ENCODE measurements at places on chromosomes 6 and 20.

DNA sequence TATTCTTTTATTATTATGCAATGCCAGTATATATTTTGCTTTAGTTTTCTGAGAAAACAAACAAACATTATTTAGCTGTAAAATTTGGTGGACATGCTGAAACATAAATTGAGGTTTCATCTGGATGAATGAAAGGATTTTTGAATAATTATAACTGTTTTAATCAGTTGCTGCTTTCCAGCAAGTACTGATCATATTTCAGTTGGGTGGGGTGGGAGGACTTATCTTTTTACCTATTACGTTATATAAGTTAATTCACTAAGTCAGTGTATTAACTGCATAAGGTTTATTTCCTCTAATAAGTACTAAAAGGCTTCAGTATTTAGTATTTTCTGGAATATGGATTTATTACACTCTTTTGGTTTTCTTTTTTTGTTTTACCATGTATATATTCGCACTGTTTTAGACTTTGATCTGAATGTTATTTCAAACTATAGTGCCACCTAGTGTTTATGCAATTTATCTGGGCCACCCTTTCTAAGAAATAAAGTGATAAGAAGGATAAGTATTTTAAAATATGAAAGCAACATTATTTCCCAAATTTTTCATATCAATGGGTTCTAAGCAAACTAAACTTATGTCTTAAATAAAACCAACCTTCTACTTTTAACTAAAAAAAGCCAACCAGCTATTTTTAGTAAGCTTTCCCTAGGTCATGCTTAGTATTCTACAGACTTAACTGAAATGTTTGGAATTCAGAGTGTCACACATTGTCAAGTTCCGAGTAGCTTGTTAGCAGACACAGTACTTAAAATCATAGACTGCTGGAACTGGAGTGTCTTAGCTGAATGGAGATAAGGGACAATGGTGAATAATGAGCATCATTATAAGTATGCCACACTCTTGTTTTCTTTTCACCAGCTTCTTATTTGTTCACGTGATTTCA is 105.4 kb upstream of the MCHR2 start:
- peak; percentile 5 for DNase-seq

GRCh38 chr6:16676978-16677377 is 84.3 kb downstream of the ATXN1 start:
- DNase-seq = no peak

DNA sequence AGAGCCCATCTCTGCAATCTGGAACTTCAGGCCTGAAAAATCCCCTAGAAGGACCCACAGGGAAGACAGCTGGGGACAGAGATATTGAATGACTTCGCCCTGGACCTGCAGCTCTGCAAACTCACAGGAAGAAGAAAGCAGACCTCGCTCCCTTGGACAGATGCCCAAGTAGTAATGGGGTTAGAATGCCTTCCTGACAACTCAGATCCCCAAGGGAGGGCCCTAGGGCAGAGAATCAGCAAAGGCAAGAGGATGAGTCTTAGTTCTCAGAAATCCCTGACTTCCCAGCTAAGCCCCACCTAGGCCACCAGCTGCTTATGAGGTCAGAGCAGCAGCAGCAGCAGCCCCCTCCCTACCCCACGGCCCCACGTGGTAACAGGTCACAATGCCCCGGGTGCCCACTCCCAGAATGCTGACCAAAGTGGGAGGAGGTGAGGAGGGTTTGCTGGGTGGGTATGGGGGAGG is at the start of gene C20orf141:
Gene C20orf141 (plus strand): TSS at position 401 of the 465 bp plus-strand sequence. CDS start 198 bp downstream, outside the sequence.
- no peak for DNase-seq

DNA sequence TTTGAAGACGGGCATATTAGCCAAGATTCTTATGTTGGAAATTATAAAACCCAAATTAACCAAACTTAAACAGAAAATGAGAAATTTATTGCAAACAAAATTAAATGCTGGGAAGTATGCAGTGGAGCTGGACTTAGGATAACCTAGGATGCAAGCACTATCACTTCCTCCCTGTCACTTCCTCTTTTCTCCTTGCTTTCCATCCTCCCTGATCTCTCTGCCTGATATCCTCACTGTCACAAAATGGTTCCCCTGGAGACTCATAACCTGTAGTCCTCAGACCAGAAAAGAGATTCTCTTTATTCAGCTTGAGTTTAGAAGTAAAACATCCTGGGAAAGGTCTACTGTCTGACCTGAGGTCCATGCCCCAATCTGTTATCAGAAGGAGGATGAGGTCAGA is 7.4 kb upstream of the KLHL32 start:
- DNase-seq = no peak

DNA sequence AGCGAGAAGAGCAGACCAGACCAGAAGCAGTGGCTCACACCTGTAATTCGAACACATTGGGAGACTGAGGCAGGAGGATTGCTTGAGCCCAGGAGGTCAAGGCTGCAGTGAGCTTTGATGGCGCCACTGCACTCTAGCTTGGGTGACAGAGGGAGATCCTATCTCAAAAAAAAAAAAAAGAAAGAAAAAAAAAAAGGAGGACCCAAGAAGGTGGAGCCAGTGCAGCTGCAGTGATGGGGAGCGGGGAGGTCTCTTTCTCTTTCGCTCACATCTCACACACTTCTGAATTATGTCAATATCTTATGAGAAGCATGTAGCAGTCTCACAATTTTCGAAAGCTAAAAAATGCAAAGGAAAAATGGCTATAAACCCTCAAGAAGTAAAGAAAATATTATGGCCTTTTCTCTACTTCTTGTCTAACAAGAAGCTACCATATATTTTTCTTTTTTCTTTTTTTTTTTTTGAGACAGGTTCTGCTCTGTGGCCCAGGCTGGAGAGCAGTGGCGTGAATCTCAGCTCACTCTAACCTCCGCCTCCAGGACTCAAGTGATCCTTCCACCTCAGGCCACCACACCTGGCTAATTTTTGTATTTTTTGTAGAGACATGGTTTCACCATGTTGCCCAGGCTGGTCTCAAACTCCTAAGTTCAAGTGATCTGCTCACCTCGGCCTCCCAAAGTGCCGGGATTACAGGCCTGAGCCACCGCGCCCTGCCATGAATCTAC is 3.8 kb upstream of the SPO11 start:
- DNase-seq = no peak

DNA sequence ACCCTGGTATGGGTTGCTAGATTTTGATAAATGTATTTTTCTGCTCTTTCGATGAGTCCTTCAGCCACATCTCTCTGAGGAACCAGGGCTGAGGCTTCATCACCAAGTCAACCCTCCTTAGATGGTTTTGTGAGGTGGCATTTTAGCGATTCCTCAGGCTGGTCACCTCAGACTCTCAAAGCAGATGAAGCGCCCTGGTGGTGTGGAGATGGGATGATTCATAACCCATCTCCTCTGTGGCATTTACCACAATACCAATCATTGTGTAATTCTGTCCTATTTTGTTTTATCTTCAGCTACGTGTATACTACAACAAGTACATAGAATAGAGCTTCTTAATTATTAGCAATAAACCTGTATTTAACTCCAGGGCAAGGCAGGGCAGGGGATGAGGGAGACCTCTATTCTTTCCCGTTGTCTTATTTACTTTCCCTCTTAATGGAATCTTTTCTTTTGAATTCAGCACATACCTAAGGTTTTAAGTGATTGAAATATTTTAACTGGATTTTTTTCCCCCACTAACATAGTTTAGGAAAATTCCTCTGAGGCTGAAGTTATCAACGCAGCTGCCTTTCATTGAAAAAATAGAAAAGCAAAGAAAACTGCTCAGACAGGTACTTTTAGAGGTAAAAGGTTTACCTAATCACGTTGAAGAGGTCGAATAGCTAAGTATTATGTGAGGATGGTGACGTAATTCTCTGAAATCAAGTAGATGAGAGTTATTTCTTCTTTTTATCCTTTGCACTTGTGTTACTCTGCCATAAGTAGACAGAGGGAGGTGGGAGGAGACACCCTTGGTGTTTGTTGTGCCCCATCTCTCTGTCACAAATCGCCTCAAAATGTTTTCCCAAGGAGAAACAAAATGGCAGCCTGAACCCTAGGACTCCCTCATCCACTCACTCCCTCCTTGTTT is 57.4 kb upstream of the EDN3 start:
- no peak for DNase-seq

DNA sequence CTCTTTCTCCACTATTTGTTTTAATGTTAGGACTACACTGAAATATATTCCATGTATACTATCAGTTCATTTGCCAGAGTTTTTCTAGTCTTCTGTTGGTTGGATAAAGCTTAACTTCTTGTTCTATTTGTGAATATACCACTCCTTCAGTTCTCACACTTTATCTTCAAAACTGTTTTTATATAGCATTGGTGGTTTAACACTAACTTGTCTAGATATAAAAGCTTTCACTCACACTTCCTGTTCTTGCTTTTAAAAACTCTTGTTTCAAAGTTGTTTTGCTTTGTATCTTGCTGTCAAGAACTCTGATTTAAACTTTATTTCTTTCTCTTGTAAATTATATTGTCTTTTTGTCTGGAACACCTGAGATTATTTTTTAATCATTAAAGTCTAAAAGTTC is 226.8 kb upstream of the TENT5A start:
- DNase-seq = no peak

GRCh38 chr20:22925613-22925983 is 109.5 kb upstream of the SSTR4 start:
- DNase-seq = no peak

GRCh38 chr6:159687341-159687740 is 5.7 kb downstream of the SOD2 start:
- no peak for DNase-seq

DNA sequence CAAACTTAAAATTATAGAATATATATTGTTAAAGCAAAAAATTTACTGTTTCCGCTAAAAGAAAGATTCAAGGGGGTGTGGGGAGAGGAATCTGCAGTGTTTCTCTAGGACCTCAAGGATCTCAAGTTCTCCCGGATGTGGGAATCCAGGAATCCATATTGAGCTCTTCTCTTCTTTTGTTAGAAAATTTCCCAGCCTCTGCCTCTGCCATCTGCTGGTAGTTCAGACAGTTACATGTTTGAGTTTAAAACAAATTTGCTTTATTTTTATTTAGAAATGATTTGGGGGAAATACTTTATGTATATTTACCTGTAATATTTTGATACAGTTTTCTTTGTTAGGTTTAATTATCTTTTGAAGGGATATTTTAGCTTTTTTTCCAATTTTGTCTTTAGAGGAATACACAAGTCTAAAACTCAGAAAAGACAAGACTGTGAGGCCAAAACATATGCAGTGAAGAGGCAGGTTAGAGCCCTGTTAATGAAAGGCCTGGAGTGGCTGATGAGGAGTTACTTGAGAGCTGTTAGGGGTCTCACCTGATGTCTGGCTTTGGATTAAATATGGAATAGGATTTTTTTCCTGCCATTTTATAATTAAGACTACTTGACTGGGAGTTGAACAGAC is 268.8 kb downstream of the ARID1B start:
- no peak for DNase-seq

- DNase-seq = no peak
Measured at GRCh38 chr6:163661272-163661671, 246.8 kb downstream of the QKI start.

DNA sequence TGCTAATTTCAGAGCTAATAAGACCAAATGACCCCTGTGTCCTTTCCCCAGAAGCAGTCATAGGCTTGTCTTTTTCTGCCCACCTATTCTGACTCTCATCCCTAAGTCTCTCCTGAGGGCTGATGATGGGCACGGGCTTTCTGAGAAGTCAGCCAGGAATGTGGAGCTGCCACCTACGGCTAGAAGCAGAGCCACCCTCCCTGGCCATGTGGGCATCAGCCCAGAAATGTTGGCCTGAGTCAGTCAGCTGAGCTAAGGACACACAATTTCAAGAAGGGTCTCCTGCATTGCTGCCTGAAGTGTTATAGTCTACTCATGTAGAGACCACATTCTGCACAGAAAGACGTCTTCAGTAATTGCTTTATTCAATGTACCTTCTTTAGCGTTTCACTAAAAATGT is 17.1 kb downstream of the MYLIP start:
- no peak for DNase-seq

GRCh38 chr20:25083141-25083772 is 1.3 kb upstream of the VSX1 start:
- DNase-seq = no peak

GRCh38 chr20:10453241-10453640 is 18.1 kb downstream of the SLX4IP start:
- DNase-seq = no peak

- no peak for DNase-seq
Measured at GRCh38 chr6:208938-209337, 83.3 kb upstream of the DUSP22 start.

GRCh38 chr6:163405412-163406309 is 8.9 kb upstream of the QKI start:
- no peak for DNase-seq

DNA sequence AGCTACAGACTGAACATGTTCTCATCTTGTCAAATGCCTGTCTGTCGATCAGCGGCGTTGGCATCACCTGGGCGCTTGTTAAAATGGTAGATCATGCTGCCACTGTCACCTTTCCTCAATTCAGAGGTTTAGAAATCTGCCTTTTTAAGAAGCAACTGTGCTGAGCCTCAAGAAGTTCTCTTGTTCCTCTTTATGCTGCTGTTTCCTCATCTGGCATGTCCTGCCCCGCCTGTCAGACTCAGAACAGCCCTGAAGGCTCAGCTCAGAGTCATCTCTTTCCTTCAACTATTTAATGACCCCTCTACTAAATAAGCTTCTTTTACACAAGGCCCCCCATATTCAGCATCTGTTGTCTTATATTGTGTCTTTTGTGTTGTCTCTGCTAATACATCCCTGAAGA is 368.2 kb downstream of the EPM2A start:
- no peak for DNase-seq

GRCh38 chr6:42877695-42878094 is 1.7 kb upstream of the RPL7L1 start:
- no peak for DNase-seq

Measured in DMS153 (cell line).